ENCODE measurements at places on chromosomes 7 and 10.

DNA sequence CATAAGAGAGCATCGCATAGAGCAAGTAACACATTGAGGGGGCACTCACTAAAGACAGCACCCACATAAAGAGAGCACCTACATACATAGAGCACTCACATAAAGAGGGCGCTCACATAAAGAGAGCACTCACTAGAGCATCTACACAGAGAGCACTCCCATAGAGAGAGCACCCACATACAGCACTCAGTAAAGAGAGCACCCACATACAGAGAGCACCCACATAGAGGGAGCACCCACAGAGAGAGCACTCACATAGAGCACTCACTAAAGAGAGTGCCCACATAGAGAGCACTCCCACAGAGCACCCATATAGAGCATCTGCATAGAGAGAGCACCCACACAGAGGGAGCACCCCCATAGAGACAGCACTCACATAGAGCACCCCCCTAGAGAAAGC, 47.8 kb downstream of the INSIG1 start:
- DNase-seq: no peak

DNA sequence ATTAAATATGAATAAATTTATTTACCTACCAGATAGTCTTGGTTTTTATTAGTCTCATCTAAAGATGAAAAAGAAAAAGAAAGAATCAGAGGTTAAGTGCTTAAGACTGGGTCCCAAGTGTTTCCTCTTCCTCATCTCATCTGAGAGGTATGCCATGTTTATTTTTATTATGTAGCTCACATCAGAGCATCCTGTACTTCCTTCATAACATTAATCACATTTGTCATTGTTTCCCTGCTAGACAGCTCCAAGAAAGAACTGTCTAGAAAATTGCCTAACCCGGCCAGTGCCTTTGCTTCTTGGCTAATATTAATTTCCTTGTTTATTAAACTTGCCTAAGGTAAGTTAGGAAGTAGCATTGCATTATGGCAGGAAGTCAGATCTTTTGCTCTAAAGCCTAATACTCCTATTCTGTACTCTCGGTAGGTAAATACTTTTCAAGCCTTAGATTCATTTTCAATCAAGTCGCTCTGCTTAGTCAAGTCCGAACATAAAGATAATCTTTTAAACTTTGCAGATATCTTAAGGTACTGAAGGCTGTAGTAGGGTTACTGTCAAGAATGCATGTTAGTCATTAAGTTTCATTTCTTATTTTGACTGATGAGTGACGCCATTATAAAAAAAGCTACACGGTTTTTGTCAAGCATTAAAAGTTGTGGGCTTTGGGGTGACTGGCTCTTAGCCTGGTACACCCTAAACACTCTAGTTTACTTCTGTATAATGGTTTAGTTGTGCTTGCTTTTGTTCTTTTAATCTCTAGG, 47.4 kb downstream of the ZMYND11 start:
- DNase-seq: no peak

GRCh38 chr10:107072786-107073185, 91.7 kb downstream of the SORCS1 start:
- no peak for DNase-seq

DNA sequence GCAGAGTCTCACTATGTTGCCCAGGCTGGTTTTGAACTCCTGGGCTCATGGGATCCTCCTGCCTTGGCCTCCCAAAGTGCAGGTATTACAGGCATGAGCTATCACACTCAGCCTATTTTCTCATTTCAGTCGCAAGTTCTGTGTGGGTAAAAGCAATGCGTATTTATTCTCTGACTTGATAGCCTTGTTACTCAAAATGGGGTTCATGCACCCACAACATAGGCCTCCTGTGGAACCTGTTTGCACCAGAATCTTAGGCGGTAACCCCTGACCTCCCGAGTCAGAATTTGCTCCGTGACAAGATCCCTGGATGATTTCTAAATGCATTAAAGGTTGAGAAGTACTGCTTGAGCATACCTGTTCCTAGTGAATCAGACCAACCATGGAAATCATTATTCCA, 7.3 kb downstream of the IL2RA start:
- DNase-seq: no peak

DNA sequence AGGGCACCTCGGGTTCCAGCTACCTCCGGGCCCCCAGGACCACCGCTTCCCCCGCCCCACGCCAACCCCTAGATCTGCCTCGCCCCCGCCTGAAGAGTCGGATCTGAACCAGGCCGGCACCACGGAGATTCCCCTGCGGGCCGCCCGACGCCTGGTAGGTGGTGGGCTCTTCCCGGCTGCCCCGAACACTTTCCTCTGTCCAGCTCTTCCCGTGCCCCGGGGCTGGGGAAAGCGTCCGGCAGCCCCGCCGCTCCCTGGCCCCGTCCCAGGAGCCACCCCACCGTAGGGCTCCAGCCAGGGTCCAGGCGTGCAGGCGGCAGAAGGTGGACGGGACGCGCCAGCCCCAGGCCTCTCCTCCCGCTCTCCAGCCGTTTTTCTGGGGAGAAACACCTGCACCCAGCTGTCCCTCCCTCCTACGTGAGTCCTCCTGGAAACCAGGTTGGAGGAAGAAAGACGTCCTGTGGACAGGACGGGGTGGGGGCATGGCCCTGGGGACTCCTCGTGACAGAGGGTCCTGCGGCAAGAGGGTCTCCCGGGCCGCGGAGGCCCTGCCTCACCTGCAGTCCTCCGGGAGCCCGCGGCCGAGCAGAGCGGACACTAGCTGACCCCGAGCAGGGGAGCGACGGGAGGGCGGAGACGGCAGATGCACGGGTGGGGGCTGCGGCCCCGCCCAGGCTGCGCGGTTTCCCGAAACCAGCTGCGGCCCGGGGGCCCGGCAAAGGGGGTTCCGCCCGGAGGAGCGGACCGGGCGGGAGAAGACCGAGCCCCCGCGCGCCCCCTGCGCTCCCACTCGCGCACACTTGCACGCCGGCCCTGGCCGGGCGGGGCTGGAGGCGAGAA, at the start of gene TMEM176B:
TMEM176B (minus strand) TSS at position 624 of the 840 bp plus-strand sequence. CDS start 3,795 bp downstream, outside the sequence.
- DNase-seq: no peak

DNA sequence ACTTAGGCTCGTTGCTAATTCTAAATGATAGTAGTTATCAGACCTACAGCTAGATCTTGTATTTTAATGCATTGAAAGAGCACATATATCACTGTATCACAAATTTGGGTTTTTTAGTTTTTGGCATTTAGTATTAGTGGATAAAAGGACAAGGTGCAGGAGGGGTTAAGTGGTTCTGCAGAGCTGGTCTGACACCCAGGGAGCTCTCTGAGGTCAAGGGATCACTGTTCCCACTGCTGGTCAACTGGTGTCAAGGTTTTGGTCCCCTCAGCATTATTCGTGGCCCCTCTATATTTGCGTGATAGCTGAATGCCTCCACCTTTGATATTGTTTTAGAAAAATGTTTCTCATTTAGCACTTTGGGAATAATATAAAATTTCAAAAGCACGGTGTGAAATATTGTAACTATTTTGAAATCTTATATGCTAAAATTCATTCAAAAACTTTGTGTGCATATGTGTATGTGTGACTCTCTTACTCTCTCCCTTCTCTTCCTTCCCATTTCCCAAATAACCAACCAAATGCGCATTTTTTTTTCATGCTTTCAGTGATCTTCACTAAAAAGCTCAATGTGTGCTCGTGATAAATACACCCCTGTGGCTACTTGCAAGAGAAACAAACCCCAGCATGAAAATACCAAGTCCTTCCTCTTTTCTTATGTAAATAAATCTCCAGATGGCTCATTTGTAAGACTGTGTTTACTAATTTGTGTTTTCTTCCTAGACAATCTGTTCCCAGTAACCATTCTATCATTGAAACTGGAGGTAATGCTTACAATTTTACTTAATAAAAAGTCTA, 309.2 kb downstream of the FGFR2 start:
- DNase-seq: peak; percentile 18

DNA sequence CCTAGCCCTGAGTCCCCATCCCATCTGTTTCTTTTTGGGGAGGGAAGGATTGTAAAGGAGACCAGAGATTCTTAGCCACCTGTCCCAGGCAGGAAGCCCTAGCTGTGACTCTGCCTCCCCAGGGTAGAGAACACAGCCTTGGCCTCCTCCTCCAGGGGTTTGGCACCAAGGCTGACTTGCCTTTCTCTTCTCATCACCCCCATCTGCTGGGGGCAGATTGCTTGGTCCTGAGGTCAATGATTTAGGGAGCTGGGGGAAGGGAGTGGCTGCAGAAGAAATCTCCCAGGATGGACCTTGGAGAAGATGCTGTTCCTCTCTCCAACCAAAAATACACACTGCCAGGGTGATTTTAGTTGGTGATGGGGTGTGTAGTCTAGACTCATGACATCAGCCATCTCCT, 2.6 kb upstream of the MNX1 start:
- no peak for DNase-seq

DNA sequence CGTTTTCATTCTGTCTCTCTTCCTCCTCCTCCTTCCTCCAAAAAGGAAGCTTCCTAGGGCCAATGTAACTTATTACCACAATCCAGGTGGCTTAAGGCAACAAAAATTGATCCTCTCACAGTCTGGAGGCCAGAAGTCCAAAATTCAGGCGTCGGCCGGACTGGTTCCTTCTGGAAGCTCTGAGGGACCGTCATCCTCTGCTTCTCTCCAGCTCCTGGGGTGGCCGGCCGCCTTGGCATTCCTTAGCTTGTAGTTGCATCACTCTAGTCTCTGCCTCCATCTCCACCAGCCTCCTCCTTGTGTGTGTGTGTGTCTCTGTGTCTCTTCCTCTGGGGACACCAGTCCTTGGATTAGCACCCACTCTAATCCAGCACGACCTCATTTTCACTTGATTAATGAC, 89.0 kb upstream of the NPTX2 start:
- no peak for DNase-seq

DNA sequence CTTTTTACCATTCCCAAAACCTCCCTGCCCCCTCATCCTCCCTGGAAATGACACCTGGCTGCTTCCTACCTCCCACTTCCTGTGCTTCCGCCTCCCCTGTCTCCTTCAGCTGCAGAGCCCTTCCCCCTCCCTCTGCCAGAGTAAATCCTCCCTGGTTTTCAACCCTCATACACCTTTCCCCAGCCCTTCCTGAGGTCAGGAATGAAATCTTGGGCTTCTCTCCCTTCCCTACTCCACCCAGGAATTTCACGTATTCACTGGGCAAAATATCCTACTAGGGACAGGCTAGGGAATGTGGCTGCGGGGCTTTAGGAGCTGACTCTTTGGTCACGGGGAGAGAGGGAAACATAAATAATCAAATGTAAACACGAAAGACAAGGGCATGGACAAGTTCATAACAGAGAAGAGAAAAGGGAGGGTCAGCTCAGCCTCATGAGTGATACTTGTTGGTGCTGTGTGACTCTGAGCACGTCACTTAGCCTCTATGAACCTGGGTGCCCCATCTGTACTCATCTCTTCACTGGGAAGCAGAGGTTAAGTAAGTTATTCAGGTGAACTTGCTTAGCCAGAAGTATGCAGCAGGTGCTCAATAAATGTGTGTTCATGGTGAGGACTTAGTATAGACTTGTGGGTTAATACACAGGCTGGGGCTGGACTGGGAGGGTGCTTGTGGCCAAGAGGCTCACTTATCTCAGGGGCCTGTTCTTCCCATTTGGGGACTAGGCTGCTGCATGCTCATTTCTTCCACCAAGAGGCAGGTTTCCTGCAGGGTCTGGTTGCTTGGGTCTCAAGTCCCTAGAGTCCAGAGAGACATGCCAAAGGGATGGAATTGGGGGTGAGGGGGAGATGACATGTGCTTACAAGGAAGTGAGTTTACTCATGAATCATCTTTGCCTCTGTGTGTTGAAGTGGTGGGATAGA, 10.0 kb upstream of the DUSP5 start:
- no peak for DNase-seq

DNA sequence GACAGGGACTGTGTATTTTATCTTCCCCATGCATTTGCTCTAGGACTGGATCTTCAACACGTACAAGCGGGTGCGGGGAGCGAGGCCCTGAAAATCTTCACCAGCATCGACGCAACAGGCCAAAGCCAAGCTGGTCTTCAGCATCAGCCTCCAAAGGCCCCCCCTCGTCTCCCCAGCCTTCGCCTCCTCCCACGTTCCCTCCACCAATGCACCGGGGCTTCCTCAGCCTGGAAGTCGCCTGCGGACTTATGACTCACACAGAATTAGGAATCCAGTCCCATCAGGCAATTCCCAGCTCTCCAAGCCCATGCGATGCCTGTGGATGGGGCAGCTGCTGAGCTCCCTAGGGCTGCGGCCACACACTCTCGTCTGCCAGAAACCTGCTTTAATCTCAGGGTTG, 36.3 kb upstream of the RNF32 start:
- no peak for DNase-seq

- no peak for DNase-seq
Observed at GRCh38 chr10:60679388-60679990, 98.8 kb upstream of the CDK1 start.

DNA sequence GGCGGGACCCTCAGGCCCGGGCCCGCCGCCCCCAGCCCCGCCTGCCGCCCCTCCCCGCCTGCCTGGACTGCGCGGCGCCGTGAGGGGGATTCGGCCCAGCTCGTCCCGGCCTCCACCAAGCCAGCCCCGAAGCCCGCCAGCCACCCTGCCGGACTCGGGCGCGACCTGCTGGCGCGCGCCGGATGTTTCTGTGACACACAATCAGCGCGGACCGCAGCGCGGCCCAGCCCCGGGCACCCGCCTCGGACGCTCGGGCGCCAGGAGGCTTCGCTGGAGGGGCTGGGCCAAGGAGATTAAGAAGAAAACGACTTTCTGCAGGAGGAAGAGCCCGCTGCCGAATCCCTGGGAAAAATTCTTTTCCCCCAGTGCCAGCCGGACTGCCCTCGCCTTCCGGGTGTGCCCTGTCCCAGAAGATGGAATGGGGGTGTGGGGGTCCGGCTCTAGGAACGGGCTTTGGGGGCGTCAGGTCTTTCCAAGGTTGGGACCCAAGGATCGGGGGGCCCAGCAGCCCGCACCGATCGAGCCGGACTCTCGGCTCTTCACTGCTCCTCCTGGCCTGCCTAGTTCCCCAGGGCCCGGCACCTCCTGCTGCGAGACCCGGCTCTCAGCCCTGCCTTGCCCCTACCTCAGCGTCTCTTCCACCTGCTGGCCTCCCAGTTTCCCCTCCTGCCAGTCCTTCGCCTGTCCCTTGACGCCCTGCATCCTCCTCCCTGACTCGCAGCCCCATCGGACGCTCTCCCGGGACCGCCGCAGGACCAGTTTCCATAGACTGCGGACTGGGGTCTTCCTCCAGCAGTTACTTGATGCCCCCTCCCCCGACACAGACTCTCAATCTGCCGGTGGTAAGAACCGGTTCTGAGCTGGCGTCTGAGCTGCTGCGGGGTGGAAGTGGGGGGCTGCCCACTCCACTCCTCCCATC, 82.7 kb downstream of the PAX2 start:
- DNase-seq: peak; percentile 49

DNA sequence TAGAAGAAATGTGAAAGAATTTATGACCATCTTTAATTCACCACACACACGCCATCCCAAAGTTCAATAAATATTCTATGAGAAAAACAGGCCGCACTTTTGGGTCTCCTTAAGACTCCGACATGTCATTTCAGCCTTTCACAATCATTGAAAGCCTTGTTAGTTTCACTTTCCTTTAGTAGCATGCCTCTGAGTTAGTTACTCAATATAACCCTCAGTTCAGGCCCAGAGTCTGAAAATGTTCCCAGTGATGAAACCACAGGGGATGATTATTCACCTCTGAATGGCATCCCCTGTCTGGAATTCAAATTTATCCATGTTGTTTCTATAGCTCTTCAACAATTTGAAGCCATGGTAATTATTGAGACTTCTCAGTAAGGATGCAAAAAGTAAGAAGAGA, 278.1 kb upstream of the NRP1 start:
- no peak for DNase-seq

- DNase-seq: no peak
Observed at GRCh38 chr7:27912751-27913150, 172.8 kb downstream of the TAX1BP1 start.

GRCh38 chr7:30430777-30431176, 47.8 kb downstream of the NOD1 start:
- DNase-seq: no peak
